ENCODE measurements at places on chromosomes 11 and 22.
A peak's percentile ranks its signal among the peaks of the same experiment; 100 is the strongest.

- DNase-seq: no peak
Measured at GRCh38 chr11:23727794-23728193, 769.1 kb upstream of the LUZP2 start.

DNA sequence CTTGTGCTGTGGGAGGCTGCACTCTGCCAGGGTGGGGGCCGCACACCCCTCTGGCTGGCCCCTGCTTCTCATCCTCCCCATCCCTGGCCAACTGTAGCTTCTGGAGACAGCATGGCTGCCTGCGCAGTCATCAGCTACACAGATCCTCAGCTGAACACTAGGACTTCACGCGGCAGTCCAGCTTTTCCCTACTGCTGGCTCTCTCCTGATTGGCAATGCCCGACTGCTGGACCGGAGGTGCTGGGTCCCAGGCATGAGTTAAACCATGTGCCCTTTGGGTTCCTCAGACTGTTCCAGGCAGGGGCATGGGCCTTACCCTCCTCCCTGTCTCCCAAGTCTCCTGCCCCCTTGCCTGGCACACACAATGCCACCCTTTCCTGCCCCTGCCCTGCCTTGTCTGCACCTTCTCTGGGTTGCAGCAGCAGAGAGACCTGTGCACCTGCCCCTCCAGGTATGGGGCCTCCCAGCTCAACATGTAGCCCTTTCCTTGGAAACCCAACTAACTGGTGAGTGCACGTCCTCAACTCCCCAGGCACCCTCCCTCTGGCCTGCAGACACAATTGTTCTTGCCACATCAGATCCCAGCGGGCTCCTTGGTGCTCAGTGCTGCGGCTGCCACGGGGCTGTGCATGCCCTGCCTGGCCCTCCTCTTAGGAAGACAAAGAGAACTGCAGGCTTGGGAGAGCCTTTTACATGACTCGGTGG is 1039.2 kb downstream of the TBC1D22A start:
- DNase-seq: no peak

DNA sequence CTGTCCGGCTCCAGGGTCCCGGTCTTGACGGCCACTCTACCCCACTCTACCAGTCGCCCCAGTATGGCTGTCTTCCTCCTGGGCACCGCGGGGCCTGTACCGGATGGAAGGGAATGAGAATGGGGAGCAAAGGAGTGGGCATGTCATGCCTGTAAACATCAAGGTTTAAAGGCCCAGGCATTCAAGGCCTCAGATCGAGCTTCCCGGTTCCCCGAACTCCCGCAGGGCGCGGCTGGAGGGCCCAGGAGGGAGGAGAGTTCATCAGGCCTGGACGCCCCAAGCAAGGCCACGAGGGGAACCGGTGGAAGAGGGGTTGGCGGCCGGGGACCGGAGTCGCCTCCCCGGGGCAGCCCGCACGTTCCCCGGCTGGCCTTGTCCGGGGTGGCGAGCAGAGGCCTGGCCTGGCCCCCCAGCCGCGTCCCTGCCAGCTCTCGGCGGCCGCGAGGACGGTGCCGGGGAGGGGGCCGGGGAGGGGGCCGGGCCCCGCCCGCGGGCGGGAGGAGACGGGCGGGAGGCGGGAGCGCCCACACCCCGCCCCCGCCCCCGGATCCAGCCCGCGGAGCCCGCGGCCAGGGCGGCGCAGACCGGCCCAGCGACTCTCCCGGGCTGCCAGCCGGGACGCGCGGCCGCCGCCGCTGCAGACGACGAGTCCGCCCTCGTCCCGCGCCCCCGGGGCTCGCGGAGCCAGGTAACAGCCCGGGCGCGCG is at the start of gene CDC42EP1:
CDC42EP1 (plus strand) TSS at position 580 of the 707 bp plus-strand sequence. CDS start 5,870 bp downstream, outside the sequence.
- no peak for DNase-seq

DNA sequence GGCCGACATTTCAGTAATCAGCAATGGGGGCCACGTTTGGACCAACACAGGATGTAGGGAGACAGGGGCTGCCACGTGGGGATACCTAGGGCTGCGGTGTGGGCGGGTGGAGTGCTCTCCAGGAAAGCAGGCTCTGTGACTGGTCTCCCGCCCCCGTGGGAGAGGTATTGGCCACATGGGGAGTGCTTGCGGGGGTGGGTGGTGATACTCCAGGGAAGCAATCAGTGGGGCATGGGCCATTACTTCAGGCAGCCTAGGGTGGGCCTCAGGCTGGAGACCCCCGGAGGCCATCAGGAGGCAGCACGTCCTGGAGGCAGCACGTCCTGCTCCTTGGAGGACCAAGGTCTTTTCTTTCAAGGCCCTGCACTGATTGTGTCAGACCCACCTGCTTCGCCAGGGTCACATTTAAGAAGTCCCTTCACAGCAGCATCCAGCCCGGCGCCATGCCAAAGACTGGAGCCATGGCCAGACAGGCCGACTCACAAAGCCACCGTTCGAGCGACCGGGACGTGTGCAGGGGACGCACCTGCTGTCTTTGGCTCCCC is 3.0 kb upstream of the MUC2 start:
- peak; percentile 12 for DNase-seq

DNA sequence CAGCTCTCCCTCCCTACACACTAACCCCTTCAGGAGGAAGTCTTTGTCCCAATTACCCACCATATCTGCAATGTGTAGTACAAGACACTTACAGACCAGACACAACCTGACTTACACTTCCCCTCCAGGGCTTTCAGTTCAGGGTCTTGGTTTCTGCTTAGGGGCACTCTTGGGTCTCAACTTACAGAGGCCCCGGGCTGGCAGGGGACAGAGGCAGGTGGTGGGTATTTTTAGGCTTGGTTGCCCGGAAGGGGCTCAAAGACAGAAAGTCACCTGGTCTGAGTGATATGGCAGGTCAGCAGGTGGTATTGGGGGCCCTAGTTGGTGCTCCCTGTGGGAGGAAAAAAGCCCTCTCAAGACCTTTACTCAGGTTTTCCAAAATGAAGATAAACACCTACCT is 3.4 kb upstream of the TMEM184B start:
- no peak for DNase-seq

DNA sequence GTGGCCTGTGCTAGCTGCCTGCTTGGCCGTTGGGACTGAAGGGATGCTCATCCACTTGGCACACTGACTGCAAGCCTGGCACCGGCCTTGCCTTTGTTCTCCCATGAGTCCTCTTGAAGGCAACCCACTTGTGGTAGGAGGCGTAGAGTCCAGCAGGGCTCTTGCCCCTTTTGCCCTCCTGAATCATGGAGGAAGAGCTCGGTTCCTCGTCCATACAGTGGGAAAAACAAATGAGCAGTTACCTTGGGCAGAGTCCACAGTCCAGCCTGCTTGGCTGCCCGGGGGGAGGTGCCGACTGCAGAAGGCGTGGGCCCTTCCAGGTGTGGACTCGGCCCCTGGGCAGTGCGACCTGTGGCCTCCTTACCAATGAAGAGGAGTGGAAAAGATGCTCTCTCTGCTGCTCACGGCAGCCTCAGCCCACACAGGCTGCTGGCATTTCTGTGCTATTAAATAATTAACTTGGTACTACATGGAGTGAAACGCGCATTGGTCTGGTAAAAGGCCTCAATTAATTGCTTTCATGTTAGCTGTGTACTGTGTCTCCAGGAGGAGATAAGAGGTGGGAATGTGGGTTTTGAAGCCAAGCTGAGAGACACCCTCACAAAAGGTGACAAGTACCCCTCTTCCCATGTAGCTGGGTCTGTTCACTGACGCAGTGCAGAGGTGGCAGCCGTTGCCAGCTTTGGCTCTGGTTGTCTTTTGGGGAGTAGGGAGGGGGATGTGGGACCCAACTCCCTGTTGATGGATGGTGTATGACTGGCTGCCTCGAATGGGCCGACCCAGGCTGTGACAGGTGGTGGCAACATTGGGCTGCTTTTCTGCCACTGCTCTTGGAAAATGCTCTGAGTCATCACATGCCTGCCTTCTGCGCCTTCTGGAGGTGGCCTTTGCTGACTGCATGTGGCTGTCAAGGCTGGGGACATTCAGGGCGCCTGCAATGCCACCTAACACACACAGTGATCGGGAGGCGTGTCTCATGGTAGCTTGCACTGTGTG is 26.8 kb upstream of the B3GAT1 start:
- no peak for DNase-seq

DNA sequence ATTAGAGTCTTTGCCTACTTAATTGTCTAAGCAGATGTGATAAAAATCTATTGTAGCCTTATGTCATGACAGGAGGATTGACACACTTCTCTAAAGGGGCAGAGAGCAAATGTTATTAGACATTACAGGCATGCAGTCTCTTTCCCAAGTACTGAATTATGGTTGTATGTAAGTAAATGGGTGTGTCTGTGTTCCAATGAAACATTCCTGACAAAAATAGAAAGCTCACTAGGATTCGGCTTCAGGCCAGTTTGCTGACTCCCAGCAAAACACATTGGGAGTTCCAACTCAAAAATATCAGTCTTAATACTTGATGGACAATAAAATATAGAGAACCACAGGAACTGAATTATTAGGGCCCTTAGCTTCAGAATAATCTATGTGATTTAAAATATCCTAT is 1480.4 kb downstream of the FAM181B start:
- DNase-seq: no peak

- DNase-seq: no peak
Measured at GRCh38 chr11:128361451-128362020, 225.8 kb downstream of the ETS1 start.

- DNase-seq: no peak
Measured at GRCh38 chr11:132671851-132672370, 860.4 kb downstream of the OPCML start.

GRCh38 chr11:11817957-11818356 is 23.8 kb upstream of the USP47 start:
- no peak for DNase-seq

DNA sequence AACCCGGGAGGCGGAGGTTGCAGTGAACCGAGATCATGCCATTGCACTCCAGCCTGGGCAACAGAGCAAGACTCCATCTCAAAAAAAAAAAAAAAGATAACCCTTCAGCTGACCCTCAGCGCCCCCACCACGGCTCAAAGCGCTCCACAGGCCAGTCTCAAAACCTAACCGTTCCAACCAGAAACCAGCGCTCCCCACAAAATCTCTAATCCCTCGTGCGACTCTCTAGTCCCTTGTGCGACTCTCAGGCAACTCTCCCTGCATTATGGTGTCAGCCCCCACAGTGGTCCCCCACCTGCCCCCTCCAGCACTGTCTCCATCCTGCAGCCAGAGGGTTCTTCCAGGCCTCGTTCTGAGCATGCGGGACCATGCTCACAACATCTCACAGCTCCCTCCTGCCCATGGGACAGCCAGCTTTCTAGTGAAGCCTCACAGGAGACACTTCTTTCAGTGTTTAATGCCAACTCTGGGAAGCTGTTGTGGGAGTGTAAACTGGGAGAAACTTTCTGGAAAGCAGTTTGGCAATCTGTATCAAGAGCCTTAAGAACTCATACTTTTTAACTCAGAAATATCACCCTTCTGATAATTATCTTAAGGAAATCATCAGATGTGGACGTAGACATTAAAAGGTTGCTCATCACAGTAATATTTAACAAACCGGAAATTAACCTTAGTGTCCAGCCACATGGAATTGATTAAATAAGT is 4.2 kb upstream of the RASGRP2 start:
- no peak for DNase-seq

- no peak for DNase-seq
Measured at GRCh38 chr11:92894197-92894596, 75.3 kb upstream of the MTNR1B start.

DNA sequence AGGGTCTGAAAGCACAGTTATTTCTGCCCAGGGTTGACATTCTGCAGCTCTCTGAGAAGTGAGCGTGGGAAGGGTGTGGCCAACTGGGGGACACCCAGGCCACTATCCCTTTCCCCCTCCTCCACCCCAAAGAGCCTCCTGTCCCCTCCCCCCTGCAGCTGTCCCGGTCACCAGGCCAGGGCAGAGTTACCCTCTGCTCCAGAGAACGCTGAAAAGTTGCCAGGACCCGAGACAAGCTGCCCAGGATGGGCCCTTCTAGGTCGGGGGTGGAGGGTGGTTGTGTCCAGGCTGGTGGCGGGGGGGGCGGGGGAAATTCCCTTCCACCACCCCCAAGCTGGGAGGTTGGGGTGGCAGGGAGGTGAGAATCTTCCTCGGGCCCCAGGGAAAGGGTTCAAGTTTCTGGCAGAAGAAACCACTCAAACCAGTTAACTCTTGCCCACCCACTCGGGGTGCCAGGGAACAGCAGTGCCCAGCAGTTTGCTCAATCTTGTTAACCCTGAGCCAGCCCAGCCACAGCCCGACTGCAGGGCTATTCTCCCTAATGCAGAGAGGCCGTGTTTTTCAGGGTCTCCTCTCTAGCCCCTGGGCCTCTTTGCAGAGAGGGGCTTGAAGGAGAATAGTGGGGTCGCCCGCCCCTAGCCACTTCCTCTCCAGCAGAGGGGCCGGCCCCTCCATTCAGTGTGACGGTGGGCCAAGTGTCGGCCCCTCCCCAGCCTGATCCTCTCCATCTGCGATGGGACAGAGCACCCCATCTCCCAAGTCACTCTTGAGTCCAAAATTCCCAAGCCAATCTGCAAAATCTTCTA is 697 bp downstream of the LGALS1 start:
- DNase-seq: no peak

DNA sequence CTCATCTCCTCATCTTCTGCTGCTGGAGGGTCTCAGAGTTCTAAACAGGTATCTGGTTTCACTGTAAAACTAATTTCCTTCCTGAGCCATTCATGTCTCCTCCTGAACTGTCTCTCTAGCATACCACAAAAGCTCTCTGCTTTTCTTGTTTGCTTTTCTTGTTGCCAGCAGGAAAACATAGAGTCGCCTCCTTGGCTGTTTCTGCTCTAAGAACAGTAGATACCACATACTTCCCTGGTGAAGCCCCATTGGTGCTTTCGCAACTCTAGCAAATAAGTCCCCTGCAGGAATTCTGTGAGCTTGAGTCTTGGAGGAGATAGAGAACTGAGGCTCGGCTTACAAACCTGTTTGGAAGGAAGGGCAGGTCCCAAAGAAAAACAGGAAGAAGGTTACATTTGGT is 7.0 kb downstream of the DIXDC1 start:
- peak; percentile 75 for DNase-seq

DNA sequence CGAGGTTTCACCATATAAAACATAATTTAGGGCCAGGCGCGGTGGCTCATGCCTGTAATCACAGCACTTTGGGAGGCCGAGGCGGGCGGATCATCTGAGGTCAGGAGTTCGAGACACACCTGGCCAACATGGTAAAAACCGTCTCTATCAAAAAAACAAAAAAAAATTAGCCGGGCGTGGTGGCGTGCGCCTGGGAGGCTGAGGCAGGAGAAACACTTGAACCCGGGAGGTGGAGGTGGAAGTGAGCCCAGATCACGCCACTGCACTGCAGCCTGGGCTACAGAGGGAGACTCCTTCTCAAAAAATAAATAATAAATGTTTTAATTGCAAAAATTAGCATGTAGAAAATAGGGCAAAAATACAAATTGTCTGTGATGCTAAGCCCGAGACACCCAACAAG is 993 bp upstream of the SFI1 start:
- no peak for DNase-seq

- DNase-seq: no peak
Measured at GRCh38 chr11:117769533-117769932, 27.5 kb downstream of the DSCAML1 start.

DNA sequence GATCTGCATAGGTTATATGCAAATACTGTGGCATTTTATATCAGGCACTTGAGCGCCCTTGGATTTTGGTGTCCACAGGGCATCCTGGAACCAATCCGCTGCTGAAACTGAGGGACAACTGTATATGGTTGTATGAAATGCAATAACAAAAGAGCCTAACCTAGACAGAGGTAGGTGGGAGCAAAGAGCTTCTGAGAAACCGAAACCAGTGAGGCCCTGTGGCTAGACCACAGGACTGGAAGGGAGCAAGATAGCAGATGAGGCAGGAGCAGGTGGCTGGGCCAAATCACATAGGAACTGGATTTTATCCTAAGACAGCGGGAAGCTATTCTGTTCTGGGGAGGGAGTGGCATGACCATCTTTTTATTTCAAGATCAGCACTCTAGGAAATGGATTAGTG is 30.1 kb downstream of the RCN1 start:
- DNase-seq: no peak

GRCh38 chr11:121427400-121427744 is 24.7 kb upstream of the SORL1 start:
- DNase-seq: no peak

Measured in RCC 7860 (cell line).